ENCODE measurements at places on chromosomes 2 and 18.

DNA sequence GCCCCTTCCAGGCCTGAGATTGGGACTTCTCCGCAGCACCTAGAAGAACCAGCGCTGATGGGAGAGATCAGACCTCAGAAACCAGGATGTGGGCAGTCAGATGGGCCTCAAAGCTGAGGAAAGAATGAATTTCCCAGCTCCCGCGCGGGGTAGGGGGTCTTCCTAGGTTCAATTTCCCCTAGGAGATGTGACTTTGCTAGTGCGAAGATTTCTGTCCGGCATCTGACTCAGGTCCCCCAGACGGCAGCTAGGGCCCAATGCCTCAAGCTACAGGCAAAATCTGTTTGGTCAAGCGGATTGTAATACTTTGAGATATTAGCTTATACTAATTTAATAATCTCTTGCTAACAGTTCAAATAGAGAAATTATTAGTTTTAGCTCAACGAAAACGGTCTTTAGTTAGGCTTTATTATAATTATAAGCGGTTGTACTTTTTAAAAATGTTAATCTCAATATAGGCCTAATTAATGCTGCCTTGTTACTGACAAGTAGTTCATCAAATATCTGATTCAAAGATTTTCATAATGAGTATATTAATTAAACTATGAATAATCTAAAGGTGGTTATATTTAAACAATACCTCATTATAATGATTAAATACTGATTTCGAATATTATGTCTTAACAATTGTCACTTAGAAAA lies 5.8 kb downstream of the DLX1 start:
- DNase-seq: no peak

- DNase-seq: no peak
These were observed 1.0 kb upstream of the LDLRAD4 start for GRCh38 chr18:13217466-13217961.

DNA sequence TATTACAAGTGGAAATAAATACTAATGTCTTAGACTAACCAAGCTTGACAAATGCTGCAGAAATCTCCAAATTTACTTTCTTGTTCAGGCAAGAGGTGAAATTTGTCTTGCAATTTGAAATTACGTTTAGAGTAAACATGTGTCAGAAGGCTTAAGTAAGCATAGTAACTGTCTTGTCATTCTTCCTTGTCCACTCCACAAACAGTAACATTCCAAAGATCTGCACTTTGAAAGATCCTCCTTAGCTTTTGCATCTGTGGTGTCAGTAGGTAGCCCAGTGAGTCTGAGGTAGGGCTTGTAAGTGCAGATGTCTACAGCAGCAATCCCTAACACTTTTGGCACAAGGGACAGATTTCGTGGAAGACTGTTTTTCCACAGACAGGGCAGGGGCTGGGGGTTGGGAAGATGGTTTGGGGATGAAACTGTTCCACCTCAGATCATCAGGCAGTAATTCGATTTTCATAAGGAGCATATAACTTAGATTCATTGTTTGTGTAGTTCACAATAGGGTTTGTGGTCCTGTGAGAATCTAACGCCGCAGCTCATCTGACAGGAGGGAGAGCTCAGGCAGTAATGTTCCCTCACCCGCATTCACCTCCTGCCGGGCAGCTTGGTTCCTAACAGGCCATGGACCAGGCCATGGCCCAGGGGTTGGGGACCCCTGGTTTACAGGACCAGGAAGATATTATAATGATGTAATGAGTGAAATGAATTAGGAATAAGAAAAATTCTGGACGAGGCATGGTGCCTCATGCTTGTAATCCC lies 18.6 kb downstream of the RASGRP3 start:
- no peak for DNase-seq

DNA sequence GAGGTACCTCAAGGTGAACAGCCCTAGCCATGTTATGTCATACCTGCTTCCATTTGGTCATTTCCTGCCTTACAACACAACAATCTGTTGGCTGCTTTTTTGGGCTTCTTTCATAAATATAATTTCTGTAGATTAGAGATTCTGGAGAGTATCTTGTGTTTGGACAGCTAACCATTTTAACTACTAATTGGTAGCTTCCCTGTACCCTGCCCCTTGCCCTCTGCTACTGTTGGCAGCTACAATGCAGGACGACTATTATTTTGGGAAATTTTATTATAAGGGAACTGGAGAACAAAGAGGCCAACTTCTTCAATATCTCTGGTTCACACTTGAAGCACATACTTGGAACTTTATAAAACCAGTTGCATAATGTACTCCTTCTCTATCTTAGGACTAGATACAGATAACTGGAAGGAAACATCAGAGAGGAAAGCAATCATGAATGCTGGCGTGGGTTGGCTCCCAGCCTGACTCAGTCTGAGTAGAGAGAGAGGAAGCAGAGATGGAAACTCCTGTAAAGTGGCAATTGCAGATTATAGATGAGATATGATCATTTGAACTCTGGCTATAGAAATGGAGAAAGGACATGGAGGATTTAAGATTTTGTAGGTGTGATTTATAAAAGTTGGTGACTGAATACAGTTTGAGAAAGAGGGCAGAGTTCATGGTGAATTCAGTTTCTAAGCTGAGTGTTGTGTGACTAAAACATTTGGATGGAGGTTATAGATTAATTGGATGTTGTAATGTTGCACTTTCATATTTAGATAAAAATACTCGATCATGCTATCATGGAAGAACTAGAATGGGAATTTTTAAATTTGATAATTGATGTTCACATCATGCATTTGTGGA lies 74.5 kb downstream of the MDH1 start:
- no peak for DNase-seq

- DNase-seq: peak; percentile 61
These were observed 15.0 kb downstream of the HS1BP3 start for GRCh38 chr2:20635675-20636584.

GRCh38 chr2:66432801-66433694 lies 1.9 kb upstream of the MEIS1 start:
- peak; percentile 46 for DNase-seq

- DNase-seq: no peak
These were observed 204.6 kb downstream of the SH3RF3 start for GRCh38 chr2:109333414-109334210.

DNA sequence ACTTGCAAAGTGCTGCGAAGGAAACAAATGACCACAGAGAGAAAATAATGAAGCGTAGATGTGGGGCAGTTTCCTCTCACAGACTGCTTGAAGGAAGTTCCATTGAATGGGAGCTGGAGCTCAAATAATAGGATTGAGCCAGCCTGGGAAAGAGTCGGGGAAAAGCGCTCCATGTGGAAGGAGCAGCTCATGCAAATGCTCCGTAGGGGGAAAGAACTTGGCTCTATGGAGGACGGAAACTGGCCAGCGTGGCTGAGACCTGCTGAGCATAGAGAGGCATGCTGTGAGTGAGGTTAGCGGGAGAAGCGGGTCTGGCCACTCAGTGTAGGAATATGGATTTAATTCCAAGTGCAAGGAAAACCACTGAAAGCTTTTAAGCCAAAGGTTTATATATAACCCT lies 28.6 kb upstream of the VIT start:
- DNase-seq: no peak

- no peak for DNase-seq
These were observed 83.7 kb downstream of the XIRP2 start for GRCh38 chr2:166972002-166972401.

DNA sequence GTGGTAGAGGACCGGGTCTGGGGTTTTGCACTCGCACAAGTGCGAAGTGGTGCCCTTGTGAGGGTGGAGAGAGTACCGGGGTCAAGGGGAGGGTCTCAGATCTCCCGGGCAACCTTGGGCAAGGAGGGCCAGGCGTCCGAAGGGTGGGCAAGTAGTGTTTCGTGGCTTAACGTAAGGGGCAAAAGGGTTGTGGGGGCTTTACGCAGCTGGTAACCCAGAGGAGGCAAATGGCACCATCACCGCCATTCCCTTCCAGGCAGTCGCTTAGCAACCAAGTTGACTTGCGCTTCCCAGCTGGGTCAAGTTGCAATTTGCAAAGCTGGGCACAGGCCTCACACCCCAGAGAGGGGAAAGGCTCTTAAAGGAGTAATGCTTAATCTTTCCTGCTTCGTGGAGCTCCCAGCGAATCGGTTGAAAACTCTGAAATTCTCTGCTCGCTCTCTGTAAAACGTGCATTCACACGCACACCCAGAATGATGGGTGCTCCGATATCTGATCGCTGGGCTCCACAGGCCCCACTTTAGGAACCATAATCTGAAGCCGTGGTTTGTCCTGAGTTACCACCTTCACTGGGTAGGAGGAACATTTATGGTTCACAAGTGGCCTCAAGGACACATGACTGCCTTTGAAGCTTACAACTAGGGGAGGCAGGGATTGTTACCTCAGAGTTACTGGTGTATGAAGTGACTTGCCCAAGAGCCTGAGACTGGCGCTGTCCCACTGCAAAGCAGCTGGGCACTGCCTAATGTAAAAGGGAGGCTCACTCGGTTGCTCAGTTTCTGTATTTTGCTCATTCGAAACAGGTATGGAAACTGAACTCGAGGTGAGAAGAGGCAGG lies 127.9 kb downstream of the UXS1 start:
- DNase-seq: no peak

GRCh38 chr18:8480506-8481328 lies 128.5 kb upstream of the RAB12 start:
- no peak for DNase-seq

DNA sequence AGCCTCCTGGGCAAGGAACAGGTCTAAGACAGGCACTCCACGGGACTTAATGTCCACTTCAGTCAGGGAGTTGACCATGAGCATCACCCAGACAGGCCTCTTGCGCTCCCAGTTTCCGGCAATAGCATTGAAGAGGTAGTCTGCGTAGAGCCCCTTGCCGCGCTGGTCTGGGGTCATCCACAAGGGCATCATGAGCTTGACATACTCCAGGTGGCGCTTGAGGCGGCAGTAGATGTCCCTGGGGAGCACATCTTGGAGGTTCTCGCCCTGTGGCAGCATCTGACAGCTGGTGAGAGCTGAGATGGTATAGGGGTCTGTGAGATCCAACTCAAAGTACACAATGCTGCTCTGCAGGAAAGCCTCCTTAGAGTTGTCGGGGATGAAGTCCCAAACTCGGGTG lies 10.6 kb downstream of the TRABD2A start:
- no peak for DNase-seq

DNA sequence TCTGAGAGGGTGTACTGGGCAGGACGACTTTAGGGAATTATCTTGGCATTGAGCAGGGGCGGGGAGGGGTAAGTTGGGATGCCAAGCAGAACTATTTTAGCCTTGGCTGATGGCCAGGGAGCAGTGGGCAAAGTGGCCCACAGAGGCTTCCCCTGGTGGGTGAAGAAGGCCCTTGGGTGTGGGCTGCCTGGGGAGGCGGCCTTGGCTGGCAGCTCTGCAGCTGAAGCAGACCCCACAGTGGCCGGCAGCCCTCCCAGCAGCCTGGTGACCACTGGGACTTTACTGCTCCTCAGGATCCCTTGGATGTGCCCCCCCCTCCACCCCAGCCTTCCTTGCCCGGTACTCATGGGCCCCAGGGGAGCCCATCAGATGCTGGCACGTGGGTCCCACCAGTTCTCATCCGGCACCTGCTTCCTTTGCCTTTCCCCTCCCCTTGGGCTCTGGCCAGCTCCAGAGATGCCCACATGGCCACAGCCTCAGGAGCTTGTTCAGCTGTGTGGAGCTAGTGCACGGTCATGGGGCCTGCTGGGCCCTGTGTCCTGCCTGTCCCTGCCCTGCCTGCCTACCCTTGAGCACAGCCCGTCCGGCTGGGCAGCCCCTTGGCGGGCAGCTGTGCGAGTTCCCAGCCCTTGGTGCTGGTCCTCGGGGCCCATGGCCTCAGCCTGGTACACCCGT lies 122.1 kb upstream of the HS6ST1 start:
- no peak for DNase-seq

GRCh38 chr2:102736410-102737409 lies 25.1 kb upstream of the TMEM182 start:
- peak; percentile 54 for DNase-seq

DNA sequence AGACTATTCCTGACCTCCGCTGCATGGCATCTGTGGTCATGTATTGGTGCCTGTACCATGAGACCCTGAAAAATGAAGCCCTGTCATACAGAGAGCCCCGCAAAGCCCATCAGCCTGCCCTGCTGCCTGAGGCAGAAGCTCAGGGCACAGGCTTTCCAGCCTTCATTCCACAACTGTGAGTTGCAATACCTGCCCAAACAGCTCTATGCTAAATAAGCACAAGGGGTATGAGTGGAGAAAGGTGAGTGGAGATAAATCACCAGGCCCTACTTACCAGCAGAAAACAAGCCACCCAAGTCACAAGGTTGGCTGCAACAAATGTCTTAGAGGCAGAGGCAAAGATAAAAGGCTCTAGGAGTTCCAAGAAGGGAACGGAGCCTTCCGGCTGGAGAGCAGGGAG lies 277.4 kb downstream of the TNS1 start:
- no peak for DNase-seq

GRCh38 chr2:215885536-215885935 lies 127.8 kb downstream of the MREG start:
- DNase-seq: no peak

- DNase-seq: no peak
These were observed 17.1 kb downstream of the SLC8A1 start for GRCh38 chr2:40434731-40435271.

GRCh38 chr18:54806526-54806925 lies 21.8 kb upstream of the RAB27B start:
- DNase-seq: no peak

GRCh38 chr2:180038997-180039396 lies 31.9 kb upstream of the CWC22 start:
- DNase-seq: no peak

- DNase-seq: peak; percentile 19
These were observed 14.4 kb downstream of the MGAT5 start for GRCh38 chr2:134268265-134268664.

GRCh38 chr2:60759654-60760053 lies 3.6 kb downstream of the PAPOLG start:
- DNase-seq: no peak

- no peak for DNase-seq
These were observed 1.6 kb upstream of the LPIN1 start for GRCh38 chr2:11744631-11745394.

GRCh38 chr18:49612515-49613033 lies 50.7 kb downstream of the LIPG start:
- no peak for DNase-seq

- no peak for DNase-seq
These were observed 1140.4 kb downstream of the RPIA start for GRCh38 chr2:89831641-89832498.

DNA sequence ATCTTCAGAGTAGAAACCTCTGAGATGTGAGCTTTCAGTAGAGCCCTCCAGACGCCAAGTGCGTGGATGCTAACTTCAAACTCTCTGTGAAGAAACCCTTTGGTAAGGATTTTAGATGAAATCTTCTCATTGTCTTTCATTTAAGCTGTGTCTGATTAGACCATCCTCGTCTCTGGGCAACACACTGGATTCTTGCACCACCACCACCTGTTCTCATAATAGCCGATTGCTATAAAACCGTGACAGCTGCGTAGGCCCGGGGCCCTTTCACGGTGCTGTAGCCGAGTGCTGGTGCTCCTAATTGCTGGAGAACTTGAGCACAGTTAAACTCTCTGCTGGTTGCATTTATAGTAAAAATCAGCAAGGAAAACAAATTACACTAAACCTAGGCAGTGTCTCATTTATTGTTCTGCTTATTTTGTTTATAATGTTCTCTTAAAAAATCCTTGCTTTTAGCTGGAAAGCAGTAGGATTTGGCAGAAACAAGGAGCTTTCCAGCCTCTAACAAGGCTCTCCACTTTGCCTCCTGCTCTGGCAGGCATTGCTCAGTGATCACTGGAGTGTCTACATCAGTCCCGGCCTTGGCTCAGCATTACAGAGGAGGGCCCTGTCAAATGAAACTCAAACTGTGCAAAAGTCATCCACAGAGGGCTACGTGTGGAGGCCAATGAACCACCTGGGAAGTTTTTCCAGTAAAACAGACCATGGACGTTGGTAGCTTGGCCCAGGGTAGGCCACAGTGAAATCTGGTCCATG lies 40.9 kb upstream of the MBP start:
- DNase-seq: no peak

- no peak for DNase-seq
These were observed 116.4 kb upstream of the NYAP2 start for GRCh38 chr2:225282858-225283710.

Measured in substantia nigra (tissue), 51 donors.